ENCODE measurements at places on chromosomes 5 and 9. TPM values are rescaled to one million over a fixed set of nuclear protein-coding genes. Genes with fewer than 3 reads are reported as not detected.

Gene SPATA31A1
- total RNA-seq, result not detected

Gene CNTNAP3B
- total RNA-seq, result 9.3 TPM

Gene SPINK13
- not detected for total RNA-seq

Gene APBB3
- 25.8 TPM for total RNA-seq

Gene ARHGEF39
- 0.38 TPM for total RNA-seq

DNA sequence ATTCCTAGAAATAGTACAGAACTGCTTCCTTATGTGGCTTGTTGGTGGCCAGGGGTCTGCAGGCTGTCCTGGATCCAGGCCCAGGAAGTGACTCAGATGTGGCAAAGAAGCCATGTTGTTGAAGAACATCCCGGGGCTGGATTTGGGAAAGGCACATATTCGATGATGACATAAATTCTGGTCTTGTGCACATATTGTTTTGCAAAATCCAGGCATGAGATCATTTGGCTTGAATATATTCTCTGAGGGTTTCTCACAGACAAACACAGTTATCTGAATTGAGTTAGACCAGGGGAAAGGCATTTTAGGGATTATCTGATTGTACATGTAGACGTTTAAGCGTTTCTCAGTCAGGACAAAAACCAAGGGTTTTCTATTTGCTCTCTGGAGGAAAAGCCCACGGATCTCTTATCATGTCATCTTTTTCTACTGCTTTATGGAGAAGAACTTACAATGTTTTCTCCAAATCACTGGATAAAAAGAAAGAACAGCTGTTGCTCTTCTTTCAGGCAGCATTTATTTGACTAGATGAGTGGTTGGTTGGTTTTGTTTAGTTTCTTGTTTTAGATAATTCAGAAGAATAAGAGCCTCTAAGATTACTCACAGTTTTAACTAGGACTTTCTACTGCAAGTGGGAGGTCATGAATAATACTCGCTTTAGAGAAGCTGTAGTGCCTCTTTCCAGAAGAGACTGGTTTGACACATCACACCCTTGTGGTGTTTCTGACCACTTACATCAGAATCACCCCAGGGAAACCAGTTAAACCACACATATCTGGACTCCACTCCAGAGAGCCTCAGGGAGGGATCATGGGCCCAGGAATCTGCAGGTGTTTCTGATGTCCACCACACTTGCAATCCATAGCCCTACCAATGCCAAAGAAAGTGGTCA, 29.5 kb upstream of the LHFPL2 start:
- no peaks in the 10 kb centered on the region for H3K36me3 ChIP-seq
- no peaks in the 10 kb centered on the region for H3K27me3 ChIP-seq
- no peak overlapping the region for H3K4me3 ChIP-seq
- no peak overlapping the region for H3K27ac ChIP-seq

DNA sequence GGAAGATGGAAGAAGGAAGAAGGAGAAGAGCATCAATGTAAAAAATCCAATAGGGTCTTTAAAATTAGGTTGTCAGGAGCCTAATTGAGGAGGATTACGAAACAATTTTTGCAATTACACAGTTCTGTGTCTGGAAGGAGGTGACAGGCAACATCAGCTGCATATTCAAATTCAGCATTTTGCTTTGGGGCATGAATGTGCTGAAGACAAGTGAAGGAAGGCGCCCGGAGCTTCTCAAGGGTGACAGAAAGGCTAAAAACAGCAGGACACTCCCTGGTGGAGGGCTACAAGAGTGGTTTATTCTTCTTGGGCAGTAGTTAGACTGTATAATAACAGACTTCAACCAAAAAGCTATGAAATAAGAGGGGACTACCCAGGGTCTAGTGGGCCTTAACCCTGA, 188.3 kb downstream of the BRINP1 start:
- H3K4me1 ChIP-seq, result no peaks in the 10 kb centered on the region
- no peaks in the 10 kb centered on the region for H3K27me3 ChIP-seq
- no peak overlapping the region for H3K4me3 ChIP-seq
- no peak for DNase-seq
- H3K27ac ChIP-seq, result no peak overlapping the region

DNA sequence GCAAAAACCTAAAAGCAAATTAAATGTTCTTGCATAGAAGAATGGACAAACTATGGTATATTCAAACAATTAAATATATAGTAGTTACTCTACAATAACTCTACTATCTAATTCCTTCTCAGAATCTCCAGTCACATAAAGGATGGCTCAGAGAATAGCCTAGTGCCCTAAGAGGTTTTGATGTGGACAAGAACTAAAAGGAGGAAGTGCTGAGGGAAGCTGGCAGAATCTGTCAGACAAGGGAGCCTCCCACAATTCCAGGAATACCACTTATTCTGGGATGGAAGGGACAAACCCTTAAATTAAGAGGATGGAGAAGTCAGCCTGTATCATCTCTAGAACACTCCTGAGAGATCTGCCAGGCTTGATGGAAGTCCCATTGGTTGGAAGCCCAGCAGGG, 30.4 kb downstream of the TNFSF8 start:
- H3K27ac ChIP-seq, result no peak overlapping the region
- no peak for DNase-seq

- no peaks in the 10 kb centered on the region for H3K27me3 ChIP-seq
- H3K36me3 ChIP-seq, result no peaks in the 10 kb centered on the region
- H3K4me1 ChIP-seq, result no peaks in the 10 kb centered on the region
- no peak overlapping the region for H3K4me3 ChIP-seq
Observed at GRCh38 chr5:11857391-11857790, 46.9 kb downstream of the CTNND2 start.

- no peaks in the 10 kb centered on the region for H3K27me3 ChIP-seq
- DNase-seq, result no peak
- no peak overlapping the region for H3K27ac ChIP-seq
- H3K4me3 ChIP-seq, result no peak overlapping the region
Observed at GRCh38 chr9:131027048-131027871, 18.3 kb downstream of the LAMC3 start.

GRCh38 chr5:37769840-37770239, 70.0 kb downstream of the GDNF start:
- no peaks in the 10 kb centered on the region for H3K36me3 ChIP-seq
- no peaks in the 10 kb centered on the region for H3K4me1 ChIP-seq
- H3K27me3 ChIP-seq, result no peaks in the 10 kb centered on the region
- no peak overlapping the region for H3K27ac ChIP-seq
- no peak for DNase-seq

All from upper lobe of right lung (tissue), 1 donor.